Psoas muscle (tissue), 8 donors: ENCODE measurements at places on chromosomes 7 and 10. TPM values are rescaled to one million over a fixed set of nuclear protein-coding genes. Genes with fewer than 3 reads are reported as not detected.

DBF4 gene
- 1.7 TPM for total RNA-seq

GRCh38 chr10:120336911-120337540 is 120.0 kb upstream of the PLPP4 start:
- no peak overlapping the region for H3K4me3 ChIP-seq
- no peak for DNase-seq
- no peak overlapping the region for H3K27ac ChIP-seq

DNA sequence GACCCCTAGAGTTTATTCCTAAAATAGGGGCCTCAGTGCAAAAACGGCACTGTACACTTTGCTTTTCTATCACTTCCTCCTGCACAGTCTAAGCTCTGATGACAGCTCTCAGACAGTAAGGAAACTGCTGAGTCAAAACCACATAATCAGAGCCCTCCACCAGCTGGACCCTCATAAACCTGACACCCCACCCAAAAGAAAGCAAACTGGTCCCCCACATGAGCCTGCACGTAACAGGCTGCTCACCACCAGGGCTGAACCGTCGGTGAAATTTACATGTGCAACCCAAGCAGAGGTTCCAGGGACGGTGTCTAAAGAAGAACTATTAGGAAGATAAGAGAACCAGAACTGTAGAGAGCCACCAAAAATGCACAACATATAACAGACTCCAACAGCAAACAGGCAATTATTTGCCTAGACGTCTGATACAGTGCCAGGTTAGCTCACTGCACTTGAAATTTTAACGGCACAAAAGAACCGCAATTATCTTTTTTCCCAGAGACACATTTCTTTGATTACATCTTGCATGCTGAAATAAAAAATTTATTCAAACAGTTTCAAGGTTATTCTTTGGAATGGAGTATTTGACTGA is 19.6 kb downstream of the SGMS1 start:
- H3K4me3 ChIP-seq = no peak overlapping the region
- peaks cover 58% of the 10 kb centered on the region for H3K4me1 ChIP-seq
- peak overlapping the region; percentile 70 for H3K27ac ChIP-seq
- no peaks in the 10 kb centered on the region for H3K36me3 ChIP-seq
- no peaks in the 10 kb centered on the region for H3K27me3 ChIP-seq
- DNase-seq = no peak

DNA sequence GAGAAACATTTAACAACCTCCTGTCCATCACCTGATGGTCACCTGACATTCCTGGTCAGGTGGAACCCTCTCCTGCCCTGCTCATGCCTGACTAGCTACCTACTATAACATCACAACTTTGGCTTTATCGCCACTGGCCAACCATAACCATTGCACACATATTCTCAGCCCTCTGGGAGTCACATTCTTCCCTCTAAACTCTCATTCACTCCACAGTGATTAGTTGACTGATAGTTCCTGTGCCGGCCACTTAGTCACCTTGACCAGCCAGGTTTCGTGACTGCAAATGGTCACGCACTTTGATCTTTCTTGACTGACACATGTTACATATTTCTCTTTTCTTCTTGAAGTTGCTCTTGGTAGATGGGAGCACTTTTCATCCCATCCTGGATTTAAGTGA is 50.1 kb downstream of the GNAI1 start:
- no peaks in the 10 kb centered on the region for H3K4me1 ChIP-seq
- H3K27me3 ChIP-seq = no peaks in the 10 kb centered on the region
- DNase-seq = no peak
- no peak overlapping the region for H3K27ac ChIP-seq
- H3K36me3 ChIP-seq = no peaks in the 10 kb centered on the region
- no peak overlapping the region for H3K4me3 ChIP-seq

WDR37 gene
- 19.2 TPM for total RNA-seq

PKD1L1 gene
- total RNA-seq = 1.2 TPM

DNA sequence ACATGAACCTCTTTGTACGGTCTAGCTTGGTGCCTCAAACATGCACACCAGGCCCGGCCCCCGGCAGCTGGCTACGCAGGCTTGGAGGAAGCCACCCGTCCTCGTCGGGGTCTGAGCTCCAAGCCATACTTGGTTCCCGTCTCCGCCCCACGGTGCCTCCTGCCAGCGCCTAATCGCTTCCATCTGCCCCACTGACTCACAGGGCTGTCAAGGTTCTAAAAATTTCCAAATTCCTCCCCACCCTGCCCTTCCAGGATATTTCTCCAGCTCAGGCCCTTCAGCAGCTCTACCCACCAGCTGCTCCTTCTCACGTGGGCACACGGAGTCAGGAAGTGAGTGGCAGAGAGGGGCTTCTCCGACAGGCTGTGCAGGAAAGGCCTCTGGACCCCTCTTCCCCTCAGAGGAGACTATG is 38.8 kb downstream of the TMEM270 start:
- H3K36me3 ChIP-seq = no peaks in the 10 kb centered on the region
- H3K27ac ChIP-seq = no peak overlapping the region
- H3K27me3 ChIP-seq = no peaks in the 10 kb centered on the region
- H3K4me1 ChIP-seq = no peaks in the 10 kb centered on the region
- DNase-seq = peak; percentile 90

DNA sequence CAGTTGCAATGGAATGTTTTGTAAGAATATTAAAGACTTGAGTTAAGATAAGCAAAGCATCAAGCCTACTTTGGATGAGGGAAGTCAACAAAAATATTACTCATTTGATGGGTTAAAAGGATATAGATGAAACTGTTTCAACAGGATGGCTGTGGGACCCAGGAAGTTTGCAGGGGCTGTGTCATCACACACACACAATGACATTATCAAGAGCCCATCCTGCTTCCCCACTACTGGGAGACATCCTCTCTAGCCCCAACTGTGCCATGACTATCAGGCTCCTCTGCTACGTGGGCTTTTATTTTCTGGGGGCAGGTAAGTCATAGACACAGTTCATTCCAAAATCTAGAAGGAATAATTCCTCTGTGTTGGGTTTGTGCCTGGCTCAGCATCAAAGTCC is 78.8 kb upstream of the PRSS1 start:
- no peak for DNase-seq
- H3K4me3 ChIP-seq = no peak overlapping the region
- peaks cover 6% of the 10 kb centered on the region for H3K4me1 ChIP-seq
- H3K27ac ChIP-seq = no peak overlapping the region
- H3K36me3 ChIP-seq = no peaks in the 10 kb centered on the region

DNA sequence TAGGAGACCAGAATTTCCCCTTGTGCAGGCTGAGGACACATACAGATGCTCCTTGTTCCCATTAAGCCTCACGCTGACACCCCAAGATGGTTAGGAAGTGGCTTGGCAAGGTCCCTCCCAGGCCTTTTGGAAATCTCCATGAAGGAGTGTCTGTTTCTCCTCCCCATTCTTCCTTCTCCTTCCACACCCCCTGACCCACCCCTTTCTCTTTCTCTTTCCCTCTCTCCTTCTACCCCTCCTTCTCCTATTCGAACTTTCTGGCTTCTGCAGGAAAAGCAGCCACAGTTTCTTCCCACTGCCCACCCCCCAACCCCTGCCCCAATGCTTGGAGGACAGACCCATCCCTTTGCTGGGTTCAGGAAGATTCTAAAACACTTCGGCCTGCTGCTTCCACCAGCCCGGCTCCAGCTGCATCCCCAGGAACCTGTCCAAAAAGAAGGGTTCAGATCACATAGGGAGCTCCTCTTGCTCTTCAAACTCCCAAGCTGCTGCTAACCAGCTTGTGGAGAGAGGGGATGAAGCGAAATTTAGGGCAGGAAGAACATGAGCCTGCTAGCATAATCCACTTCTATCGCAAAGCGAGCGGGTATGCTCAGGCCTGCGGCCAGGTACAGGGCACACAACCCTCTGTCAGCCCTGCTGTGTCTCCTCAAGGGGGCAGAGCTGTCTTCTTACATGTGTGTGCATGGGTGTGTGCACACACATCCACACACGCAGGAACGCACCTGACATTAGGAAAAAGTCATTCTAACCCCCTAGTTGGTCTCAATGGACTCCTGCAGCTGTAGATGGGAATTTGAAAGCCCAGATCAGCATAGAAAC is 80.4 kb downstream of the PPP1R3C start:
- peak overlapping the region; percentile 25 for H3K4me3 ChIP-seq
- H3K4me1 ChIP-seq = peaks cover 39% of the 10 kb centered on the region
- H3K36me3 ChIP-seq = no peaks in the 10 kb centered on the region
- DNase-seq = no peak

HOXA10 gene
- not detected for total RNA-seq

GRCh38 chr10:71623098-71623985 is 96.2 kb downstream of the C10orf105 start:
- no peak for DNase-seq
- H3K27ac ChIP-seq = no peak overlapping the region
- H3K36me3 ChIP-seq = no peaks in the 10 kb centered on the region
- no peaks in the 10 kb centered on the region for H3K4me1 ChIP-seq
- H3K4me3 ChIP-seq = no peak overlapping the region
- no peaks in the 10 kb centered on the region for H3K27me3 ChIP-seq

DNA sequence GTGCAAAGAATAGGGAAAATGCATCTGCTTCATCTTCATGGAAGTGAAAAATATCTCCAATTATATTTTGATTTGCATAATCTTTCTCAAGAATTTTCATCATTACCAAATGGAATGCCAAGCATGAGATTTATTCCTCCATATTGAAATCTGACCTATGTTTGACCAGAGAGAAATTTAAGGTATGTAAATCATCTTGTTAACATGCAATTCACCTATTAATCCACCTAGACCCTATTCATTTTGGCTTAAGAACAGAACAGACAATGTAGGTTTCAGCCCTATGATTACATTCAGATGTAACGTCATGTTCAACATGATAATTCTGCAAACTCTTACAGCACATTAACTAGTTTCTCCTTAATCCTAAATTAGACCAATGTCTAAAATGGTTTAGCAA is 30.8 kb upstream of the TMEM140 start:
- H3K4me3 ChIP-seq = no peak overlapping the region
- no peak for DNase-seq
- H3K27me3 ChIP-seq = no peaks in the 10 kb centered on the region
- H3K36me3 ChIP-seq = no peaks in the 10 kb centered on the region
- no peaks in the 10 kb centered on the region for H3K4me1 ChIP-seq

DNA sequence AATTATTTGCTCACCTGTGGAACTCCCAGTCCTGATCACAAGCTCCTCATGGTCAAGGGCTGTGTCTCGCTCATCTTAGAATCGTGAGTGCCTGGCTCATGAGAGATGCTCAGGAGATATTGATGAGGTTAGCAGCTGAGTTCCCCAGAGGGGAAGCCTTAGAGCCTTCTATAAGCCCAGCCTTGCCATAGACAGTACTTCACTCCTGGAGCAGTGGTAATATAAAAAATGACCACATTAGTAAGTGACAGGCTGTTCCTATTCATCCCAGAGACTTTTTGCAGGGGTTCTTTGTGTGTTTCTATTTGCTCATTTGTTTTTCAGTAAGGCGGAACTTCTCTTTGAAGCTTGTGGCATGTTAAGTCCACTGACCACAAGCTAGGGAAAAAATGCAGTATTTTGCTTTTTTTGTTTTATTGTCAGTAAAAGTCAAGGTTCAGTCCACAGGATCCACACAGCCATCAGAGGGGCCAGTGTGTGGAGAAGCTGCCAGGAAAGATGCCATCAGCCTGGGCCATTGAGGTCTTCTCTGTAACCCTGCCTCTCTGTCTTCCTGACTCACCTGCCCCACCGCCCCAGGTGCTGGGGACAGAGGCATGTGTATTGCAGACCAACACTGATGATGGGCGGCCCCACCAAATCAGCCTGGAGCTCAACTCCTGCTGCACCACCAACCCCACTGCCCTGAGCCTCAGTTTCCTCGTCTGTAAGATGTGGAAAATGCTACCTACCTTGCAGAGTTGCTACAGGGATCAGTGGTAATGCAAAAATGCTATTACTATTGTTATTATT is 36.4 kb upstream of the JCAD start:
- H3K27ac ChIP-seq = no peak overlapping the region
- DNase-seq = no peak
- H3K4me3 ChIP-seq = no peak overlapping the region

GRCh38 chr7:97064972-97065587 is 40.4 kb upstream of the DLX5 start:
- no peak overlapping the region for H3K27ac ChIP-seq
- H3K36me3 ChIP-seq = no peaks in the 10 kb centered on the region
- no peak for DNase-seq
- H3K4me1 ChIP-seq = no peaks in the 10 kb centered on the region
- no peak overlapping the region for H3K4me3 ChIP-seq

- no peak for DNase-seq
- H3K27ac ChIP-seq = peak overlapping the region; percentile 86
- peaks cover 39% of the 10 kb centered on the region for H3K4me1 ChIP-seq
- H3K4me3 ChIP-seq = peak overlapping the region; percentile 87
Observed at GRCh38 chr10:29408847-29409240, 120.0 kb downstream of the LYZL1 start.

- H3K27ac ChIP-seq = no peak overlapping the region
- H3K4me1 ChIP-seq = no peaks in the 10 kb centered on the region
- no peaks in the 10 kb centered on the region for H3K36me3 ChIP-seq
- no peak for DNase-seq
Observed at GRCh38 chr10:15202639-15203038, 34.1 kb upstream of the NMT2 start.

DNA sequence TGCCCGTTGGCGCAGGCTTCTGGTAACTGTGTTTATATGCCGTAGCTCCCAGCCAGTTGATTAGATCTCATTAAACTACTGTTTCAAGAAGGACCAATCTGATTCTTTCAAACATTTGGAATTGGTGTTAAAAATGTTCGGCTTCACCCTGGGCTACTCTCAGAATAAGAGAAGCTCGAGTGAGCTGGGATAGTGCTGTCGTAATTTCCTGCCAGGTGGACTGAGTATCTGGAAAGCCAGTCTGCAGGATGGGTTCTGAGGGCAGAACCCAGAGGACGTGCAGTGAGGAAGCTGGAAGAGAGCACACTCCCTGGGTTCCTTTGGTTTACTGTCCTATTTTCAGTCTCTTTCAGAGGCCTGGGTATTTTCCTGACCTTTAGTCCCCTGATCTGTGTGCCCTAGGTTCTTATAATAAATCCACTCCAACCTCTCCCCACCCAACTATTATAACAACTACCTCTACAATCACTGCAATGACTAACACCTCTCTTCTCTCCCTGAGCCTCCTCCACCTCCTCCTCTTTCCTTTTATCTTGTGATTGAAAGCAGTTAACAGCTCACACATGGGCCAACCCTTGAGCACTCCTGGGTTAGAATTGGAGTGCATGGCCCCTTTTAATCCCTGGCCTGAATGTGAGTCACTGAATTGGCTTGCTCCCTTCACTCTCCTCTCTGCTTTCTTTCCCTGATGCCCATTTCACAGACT is 63.0 kb downstream of the AOAH start:
- DNase-seq = no peak
- no peak overlapping the region for H3K27ac ChIP-seq
- H3K4me1 ChIP-seq = no peaks in the 10 kb centered on the region
- H3K4me3 ChIP-seq = no peak overlapping the region
- no peaks in the 10 kb centered on the region for H3K36me3 ChIP-seq
- no peaks in the 10 kb centered on the region for H3K27me3 ChIP-seq

DNA sequence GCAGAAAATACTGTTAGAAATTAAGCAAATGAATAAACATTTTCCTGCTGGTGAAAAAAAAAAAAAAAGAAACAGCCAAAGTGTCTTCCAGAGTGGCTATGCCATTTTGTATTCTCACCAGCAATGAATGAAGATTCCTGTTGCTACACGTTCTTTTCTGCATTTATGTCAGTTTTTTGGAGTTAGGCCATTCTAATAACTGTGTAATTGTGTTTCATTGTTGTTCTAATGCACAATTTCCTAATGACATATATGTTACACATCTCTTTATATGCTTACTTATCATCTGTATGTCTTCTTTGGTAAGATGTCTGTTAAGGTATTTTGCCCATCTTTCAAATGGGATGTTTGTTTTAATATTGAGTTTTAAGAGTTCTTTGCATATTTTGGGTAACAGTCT is 213.7 kb downstream of the ITGB1 start:
- no peaks in the 10 kb centered on the region for H3K4me1 ChIP-seq
- H3K4me3 ChIP-seq = no peak overlapping the region
- H3K27me3 ChIP-seq = no peaks in the 10 kb centered on the region
- peaks cover 5% of the 10 kb centered on the region for H3K36me3 ChIP-seq
- DNase-seq = no peak
